Tibial artery (tissue), 4 donors: ENCODE measurements at places on chromosomes 2 and 18.

DNA sequence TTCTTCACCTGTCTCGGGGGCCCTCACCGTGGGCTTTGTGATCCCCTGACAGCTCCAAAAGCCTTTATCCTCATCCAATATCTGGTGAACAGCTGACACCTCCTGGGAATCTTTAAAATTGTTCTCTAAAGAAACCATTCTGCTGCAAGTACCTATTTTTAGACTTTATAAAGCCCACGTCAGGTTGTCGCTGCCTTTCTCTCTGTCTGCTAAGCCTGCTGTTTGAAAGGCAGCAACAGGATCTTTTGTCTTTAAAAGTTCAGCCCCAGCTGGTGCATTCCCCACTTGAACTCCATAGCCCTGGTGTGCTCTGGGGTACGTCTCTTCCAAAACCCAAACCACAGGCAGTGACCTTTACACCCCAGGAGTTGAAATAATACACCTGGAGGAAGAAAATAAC is 145.0 kb downstream of the NEDD4L start:
- H3K4me3 ChIP-seq = no peak overlapping the region
- no peaks in the 10 kb centered on the region for H3K27me3 ChIP-seq
- H3K36me3 ChIP-seq = no peaks in the 10 kb centered on the region
- H3K27ac ChIP-seq = no peak overlapping the region
- DNase-seq = no peak

DNA sequence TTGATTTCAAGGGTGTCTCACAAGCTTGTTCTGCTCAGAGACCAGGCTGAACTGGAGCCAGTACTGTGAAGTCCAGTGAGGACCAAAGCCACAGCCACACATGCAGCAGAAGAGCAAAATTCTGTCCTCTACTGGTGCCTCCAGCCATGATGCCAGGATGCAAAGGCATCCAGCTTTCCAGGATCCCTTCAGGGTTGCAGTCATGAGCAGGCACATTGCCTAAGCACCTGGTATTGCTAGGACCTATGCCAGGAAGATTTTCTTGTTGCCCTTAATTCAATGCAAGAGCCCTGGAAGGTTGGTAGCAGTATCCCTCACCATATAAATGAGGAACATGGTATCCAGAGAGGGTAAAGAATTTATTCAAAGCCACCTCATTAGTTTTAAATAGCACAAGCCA is 78.9 kb upstream of the CYRIA start:
- no peaks in the 10 kb centered on the region for H3K36me3 ChIP-seq
- no peak overlapping the region for H3K4me3 ChIP-seq
- no peak for DNase-seq
- no peaks in the 10 kb centered on the region for H3K4me1 ChIP-seq
- H3K27ac ChIP-seq = no peak overlapping the region

DNA sequence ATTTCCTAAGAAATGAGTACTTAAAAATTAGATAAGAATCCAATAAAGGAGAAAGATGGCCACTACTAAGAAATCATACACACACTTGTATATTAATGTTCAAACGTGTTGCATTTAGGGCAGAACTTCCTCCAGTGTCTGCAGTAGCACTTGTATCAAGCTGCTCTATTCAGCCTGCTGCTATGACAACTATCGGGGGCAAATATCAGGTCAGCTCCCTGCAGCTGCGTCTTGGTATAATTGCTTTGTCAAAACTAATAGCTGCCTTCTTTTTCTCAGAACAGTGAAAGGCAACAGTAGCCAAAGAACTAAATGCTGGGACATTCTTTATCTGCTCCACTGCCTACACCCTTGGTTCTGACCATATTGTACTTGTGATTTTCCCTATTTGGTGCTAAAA is 300.7 kb downstream of the NOL4 start:
- no peaks in the 10 kb centered on the region for H3K27me3 ChIP-seq
- H3K4me3 ChIP-seq = no peak overlapping the region
- H3K27ac ChIP-seq = no peak overlapping the region
- H3K4me1 ChIP-seq = no peaks in the 10 kb centered on the region
- no peaks in the 10 kb centered on the region for H3K36me3 ChIP-seq

GRCh38 chr2:127621981-127622431 is 23.9 kb upstream of the GPR17 start:
- H3K4me3 ChIP-seq = no peak overlapping the region
- H3K36me3 ChIP-seq = no peaks in the 10 kb centered on the region
- no peaks in the 10 kb centered on the region for H3K4me1 ChIP-seq
- no peak overlapping the region for H3K27ac ChIP-seq
- H3K27me3 ChIP-seq = peaks cover 48% of the 10 kb centered on the region

- no peak overlapping the region for H3K27ac ChIP-seq
- no peak overlapping the region for H3K4me3 ChIP-seq
- no peaks in the 10 kb centered on the region for H3K36me3 ChIP-seq
- H3K27me3 ChIP-seq = no peaks in the 10 kb centered on the region
Observed at GRCh38 chr2:109422758-109423500, 190.8 kb downstream of the SEPTIN10 start.

DNA sequence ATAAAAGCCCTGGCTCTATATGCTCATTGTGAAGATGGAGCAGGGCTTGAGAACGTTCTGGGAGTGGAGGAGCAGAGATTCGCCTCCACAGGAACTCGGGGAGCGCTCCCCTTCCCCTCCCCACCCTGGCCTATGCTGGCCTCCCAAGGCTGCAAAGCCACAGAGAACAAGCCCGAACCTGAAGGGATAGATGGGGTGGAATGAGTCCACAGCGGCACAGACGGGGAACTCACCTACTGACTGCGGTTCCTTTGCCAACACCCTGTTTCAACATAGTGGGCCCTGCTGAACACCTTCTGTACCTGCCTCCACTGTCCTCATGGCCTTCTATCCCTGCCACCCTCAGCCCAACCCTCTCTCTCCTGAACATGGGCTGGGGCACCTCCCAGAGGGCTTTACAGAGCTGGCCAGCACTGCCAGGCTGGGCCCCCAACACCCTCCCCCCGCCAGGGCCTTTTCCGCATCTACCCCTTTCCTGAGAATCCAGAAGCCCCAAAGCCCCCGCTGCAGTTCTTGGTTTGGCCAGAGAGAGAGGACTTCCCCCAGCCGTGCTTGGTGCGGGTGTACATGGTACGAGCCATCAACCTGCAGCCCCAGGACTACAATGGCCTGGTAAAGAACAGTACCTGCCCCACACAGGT is 41.5 kb downstream of the LMAN2L start:
- H3K27ac ChIP-seq = no peak overlapping the region
- H3K4me3 ChIP-seq = no peak overlapping the region
- no peaks in the 10 kb centered on the region for H3K27me3 ChIP-seq
- DNase-seq = no peak
- H3K4me1 ChIP-seq = no peaks in the 10 kb centered on the region
